GM04503 (cell line): ENCODE measurements at places on chromosomes 2 and 18.
A peak's percentile ranks its signal among the peaks of the same experiment; 100 is the strongest.

GRCh38 chr2:228541789-228542188, 360.3 kb upstream of the SPHKAP start:
- no peak for DNase-seq

DNA sequence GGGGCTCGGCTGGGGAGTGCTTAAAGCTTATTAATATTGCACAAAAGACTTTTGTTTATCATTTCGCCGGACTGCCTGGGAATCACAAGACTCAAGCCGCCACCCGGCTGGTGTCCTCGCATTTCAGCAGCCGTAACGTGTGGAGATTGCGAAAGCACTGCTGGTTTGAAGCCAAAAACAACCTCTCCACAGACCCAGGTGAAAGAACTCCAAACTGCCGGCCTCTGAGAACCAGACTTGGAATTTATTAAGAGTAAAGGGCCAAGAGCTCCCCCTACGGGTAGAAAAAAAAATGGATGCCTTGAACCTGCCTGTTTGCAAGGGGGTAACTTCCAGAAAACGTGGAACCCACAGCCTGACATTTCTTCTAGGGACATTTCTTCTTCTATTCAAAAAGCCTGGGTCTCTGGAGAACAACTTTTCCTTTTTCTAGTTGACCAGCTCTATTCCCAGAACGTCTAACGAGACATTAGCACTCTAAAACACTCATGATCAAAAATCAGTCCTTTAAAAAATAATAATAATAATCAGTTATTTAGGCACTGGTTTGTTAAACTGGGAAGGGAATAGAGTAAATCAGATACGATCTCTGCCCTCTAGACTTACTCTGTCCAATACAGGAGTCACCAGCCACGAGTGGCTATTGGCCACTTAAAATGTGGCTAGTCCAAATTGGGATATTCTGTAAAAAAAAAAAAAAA, 216.3 kb downstream of the C1D start:
- DNase-seq = peak; percentile 40

GRCh38 chr18:73774811-73775509, 372.7 kb downstream of the FBXO15 start:
- DNase-seq = no peak

GRCh38 chr18:79604205-79604912, 75.2 kb upstream of the CTDP1 start:
- DNase-seq = no peak

- DNase-seq = peak; percentile 47
Measured at GRCh38 chr2:96195410-96196066, 13.1 kb downstream of the STARD7 start.

DNA sequence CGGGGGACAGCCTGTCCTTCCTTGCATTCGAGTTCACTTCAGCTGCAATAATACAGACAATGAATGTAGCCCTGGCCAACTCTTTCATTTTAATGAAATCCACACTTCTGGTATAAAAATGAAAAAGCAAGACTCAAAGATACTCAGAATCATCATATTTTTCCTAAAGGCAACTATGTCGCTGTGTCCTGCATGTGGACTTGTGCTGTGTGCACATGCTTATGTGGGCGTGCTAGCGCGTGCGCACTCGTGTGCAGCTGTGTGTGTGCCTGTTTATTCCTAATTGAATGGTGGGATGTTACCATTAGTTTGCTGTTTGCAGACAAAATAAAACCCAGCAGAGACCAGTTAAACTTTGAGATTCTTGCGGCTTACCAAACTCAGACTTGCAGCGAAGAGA, 49.6 kb downstream of the SMIM21 start:
- no peak for DNase-seq

DNA sequence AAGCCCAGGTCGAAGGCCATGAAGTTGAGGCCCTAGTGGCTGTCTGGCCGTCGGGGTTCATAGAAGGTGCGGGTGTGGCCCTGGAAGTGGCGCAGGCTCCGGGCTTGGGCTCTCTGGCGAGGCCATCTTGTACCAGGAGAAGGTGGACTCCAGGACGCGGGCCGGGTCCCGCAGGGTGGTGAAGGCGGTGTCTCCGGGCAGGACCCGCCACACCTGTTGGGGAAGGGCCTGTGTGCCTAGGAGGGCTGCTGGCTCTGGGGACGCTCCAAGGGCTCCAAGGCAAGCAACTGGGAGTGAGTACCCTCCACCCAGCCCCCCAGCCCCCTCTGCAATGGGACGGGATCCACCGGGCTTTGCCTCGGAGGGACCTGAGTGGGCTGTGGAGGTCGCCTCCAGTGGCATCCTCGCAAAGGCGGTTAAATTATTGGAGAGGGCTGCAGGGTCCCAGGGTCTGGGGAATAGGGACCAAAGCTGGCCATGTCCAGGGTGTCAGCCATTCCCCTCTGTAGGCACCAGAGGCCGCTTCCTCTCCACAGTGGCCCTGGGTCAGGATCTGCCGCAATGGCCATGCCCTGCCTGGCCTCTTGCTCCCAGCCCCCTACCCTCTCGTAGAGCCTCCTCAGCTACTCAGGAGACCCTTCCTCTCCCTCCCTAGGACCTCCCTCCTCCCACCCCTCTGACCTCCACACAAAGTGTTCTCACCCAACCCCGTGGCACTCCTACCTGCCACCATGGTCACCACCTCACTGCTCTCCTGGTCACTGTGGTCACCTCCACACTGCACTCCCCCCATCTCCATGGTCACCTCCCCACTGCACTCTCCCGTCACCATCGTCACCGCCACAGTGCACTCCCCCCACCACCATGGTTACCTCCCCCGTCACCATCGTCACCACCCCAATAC, 10.3 kb downstream of the AQP12A start:
- no peak for DNase-seq

DNA sequence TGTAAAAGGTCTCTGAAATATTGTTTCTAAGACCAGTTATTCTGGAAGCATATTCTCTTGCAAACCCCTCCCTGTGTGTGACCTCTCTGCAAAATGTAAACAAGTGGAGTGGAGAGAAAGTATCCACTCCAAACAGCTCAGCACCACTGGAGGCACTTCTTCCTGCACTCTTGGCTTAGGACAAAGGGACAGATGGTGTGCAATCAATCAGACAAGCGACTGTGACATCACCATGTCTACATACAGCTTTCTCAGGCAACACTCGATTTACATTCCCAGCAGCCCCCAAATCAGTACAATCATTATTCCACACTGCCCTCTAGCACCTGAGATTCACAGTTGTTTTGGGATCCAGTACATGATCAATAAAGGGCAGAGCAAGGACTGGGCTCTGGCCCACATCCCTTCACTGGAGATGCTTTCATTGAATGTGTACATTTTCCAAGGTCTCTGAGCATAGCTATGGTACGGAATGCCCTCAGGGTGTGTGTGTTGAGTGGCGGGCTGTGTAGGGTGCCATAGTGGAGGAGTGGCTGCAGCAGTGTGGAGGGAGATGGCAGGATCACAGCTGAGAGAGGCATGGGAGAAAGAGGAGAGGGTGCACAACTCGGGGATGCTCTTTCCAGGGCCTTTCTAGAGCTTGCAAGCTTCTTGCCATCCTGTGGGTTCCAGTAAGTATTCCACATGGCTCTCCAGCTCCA, 311.8 kb upstream of the ST6GAL2 start:
- DNase-seq = no peak

DNA sequence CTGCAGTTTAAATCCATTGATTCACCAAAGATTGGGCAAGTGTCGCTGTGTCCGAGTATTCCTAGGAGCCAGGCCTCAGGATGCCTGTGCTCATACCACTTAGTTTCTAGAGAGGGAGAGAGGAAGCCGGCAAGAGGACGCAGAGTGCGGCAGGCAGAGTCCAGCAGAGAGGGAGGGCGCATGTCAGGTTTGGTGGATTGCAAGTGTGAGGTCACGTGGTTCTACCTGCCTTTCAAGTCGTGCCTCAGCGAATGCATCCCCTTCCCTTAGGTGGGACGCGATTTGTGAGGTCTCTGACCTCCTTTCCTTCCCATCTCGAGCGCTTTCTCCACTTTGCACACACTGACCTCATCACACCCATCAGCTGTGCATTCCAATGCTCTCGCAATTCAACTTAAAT, 188.1 kb downstream of the TMEM18 start:
- DNase-seq = no peak

- DNase-seq = no peak
Measured at GRCh38 chr2:207150284-207150683, 15.5 kb downstream of the KLF7 start.

DNA sequence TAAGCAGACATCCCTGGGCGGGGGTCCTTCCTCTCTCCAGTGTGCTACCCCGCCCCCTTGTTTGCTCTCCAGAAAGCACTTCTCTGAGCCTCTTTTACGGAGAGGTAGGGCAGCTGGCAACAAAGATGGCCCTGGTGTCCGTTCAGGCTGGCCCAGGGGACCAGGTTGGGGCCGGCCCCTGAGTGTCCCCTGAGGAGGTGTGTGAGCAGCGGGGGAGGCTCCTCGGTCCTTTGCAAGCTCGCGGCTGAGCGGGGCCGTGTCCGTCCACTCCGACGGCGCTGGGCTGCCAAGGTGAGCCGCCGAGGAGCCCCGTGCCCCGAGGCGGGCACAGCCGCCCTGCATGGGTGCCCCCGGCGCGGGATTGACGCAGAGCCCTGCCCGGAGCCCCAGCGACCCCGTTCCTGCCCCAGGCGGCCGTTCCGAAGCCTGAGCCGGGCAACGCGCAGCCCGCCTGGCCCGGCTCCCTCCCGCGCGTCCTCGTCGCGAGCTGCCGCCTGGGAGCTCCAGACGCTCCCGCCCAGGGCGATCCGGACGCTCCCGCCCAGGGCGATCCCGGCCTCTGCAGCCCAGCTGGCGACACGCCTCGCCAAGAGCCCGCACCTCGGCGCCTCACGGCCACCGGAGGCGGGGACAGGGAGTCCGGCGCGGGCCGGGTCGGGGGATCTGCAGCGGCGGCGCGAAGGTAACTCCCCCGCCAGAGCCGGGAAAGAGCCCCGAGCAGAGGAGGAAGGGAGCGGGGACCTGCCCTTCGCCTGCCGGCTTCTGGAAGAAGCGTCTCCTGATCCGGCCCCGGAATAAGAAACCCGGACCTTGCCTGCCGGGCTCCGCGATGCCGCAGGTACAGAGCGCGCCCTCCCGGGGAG, at the start of gene PROKR1:
Gene PROKR1 (plus strand): TSS at position 569 of the 863 bp plus-strand sequence. CDS start 2,243 bp downstream, outside the sequence.
- no peak for DNase-seq

DNA sequence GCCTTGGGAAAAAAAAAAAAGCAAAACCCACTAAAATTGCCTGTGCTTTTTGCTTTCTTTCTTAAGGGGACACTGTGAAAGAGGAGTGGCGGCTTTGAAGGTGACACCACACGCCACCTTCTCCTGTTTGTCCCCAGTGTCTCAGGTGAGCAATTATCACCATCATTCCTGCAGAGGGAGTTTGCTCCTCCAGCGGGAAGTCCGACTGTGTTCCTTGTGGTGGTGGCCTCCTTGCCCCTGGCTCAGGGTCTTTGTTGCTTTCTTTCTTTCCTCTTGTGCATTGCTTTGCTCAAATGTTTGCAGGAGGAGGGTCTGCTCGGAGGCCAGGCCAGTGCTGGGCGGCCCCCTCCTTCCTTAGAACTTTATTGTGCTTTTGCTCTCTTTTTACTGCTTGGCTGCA, 164.3 kb upstream of the CXCR4 start:
- no peak for DNase-seq

- DNase-seq = no peak
Measured at GRCh38 chr2:55827855-55828254, 95.7 kb downstream of the EFEMP1 start.

- peak; percentile 28 for DNase-seq
Measured at GRCh38 chr2:39584283-39584965, 81.3 kb upstream of the TMEM178A start.

DNA sequence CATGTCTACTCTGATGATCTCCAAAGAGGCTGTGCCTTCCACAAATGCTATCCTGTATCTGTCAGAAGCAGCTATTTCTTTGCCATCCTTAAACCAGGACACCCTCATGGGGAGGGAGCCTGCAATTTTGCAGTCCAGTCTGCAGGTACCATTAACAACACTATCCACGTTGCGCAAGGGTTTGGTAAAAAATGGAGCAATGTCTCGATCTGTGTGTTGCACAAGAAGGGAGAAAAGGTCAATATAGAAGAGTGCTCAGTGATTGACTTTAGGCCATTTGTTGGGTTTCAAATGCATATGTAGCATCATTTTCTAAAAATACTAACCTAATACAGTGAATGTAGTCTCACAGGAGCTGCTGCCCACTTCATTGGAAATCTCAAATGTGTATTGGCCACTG, 74.3 kb downstream of the TTN start:
- DNase-seq = no peak

- no peak for DNase-seq
Measured at GRCh38 chr2:152071092-152071491, 27.8 kb downstream of the CACNB4 start.

- no peak for DNase-seq
Measured at GRCh38 chr2:174076975-174077374, 111.8 kb upstream of the SP3 start.

GRCh38 chr2:173424886-173425285, 70.2 kb downstream of the CDCA7 start:
- DNase-seq = no peak

- DNase-seq = no peak
Measured at GRCh38 chr2:110688594-110689091, 10.8 kb upstream of the BUB1 start.

DNA sequence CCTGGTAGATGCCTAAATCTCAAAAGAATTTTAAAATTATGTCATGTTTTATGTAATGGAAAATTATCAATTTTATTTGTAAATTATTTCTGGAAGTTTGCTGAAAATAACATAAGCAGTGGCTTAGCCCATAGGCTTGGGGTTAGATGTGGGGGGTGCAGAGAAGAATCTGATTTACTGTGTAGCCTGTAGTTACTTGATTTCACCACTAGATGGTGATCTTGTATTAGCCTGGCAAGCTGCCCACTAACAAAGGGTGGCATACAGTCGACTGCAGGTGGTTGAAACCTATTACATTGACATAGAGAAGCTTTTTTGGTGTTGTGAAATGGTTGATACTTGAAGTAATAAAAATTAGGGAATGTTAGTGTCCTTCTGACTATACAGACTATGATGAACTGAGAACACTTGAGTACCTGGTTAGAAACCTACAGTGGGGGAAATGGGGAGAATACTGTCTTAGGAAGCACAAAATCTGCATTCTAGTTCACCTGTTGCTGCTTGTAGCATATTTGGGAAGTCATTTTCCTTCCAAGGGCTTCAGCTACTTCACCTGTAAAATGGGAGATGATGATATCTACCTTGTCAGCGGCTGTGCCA, 191.0 kb upstream of the LHCGR start:
- peak; percentile 8 for DNase-seq

DNA sequence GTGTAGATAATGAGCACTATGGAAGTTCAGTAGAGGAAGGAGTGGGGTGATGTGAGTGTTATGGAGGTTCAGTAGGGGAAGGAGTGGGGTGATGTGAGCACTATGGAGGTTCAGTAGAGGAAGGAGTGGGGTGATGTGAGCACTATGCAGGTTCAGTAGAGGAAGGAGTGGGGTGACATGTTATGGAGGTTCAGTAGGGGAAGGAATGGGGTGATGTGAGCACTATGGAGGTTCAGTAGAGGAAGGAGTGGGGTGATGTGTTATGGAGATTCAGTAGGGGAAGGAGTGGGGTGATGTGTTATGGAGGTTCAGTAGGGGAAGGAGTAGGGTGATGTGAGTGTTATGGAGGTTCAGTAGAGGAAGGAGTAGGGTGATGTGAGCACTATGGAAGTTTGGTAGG, 116.3 kb upstream of the SMAD7 start:
- no peak for DNase-seq
